Uterus (tissue), 4 donors: ENCODE measurements at places on chromosomes 6 and 20. TPM values are rescaled to one million over a fixed set of nuclear protein-coding genes. Genes with fewer than 3 reads are reported as not detected.

DNA sequence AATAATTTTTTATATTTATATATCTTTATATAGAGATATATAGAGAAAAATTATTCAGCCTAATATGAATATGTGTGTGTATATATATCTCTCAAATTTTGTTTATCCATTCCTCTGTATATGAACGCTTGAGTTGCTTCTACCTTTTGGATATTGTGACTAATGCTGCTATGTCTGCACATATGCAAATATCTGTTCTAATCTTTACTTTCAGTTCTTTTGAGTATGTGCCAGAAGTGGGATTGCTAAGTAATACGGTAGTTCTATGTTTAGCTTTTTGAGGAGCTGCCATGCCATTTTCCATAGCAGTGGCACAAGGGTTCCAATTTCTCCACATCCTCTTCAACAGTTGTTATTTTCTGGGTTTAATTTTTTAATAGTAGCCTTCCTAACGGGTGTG lies 72.8 kb upstream of the CEP85L start:
- DNase-seq = no peak

DNA sequence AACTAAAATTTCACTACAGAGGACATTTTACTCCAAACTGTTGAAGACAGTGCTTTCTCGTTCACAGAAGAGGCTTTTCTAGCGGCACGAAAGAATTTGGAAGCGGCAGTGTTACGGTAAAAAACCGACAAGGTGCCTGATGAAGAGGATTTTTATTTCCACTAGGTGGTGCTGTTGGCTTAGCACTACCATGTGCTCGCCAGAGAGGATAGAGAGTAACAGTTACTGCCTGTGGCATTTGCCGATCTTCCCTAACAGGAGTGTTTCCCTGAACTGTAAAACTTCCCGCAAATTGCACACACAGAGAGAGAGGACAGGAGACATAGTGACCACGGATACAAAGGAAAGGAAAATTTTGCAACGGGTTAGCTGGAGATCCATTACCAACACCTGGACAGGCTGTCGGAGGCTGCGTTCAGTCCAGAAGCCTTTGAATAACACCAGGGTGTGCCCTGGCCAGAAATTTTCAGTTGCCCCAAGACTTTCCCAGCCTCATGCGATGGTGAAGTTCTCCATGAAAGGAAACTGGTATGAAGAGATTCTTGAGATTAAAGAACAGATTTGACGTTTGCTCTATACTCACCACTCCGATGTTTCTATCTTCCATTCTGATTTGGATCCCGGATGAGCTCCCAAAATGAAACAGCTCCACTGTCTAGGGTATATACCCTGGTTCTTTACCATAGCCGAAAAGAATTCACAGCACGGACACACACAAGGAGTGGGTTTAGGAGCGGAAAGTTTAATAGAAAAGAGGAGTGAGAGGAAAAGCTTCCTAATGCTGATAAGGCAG lies 48.1 kb downstream of the HLA-DPB1 start:
- DNase-seq = no peak

DNA sequence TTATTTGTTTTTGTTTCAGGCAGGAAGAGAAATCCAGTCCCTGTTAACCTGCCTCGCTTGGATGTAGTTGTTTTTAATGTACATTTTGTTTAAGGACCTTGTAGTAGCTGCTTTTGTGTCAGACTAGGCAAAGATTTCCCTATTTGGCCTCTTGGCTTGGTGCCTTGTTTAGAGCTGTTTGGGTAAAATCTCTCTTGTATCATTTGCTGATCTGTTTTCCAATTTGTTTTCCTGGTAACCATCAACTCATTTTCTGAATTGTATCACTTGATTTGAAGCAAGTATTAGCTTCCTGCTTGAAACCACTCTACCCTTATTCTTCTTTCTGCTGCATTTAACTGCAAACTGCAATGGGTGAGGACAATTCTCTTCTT lies 160.7 kb downstream of the ZFAND3 start:
- DNase-seq = no peak

DNA sequence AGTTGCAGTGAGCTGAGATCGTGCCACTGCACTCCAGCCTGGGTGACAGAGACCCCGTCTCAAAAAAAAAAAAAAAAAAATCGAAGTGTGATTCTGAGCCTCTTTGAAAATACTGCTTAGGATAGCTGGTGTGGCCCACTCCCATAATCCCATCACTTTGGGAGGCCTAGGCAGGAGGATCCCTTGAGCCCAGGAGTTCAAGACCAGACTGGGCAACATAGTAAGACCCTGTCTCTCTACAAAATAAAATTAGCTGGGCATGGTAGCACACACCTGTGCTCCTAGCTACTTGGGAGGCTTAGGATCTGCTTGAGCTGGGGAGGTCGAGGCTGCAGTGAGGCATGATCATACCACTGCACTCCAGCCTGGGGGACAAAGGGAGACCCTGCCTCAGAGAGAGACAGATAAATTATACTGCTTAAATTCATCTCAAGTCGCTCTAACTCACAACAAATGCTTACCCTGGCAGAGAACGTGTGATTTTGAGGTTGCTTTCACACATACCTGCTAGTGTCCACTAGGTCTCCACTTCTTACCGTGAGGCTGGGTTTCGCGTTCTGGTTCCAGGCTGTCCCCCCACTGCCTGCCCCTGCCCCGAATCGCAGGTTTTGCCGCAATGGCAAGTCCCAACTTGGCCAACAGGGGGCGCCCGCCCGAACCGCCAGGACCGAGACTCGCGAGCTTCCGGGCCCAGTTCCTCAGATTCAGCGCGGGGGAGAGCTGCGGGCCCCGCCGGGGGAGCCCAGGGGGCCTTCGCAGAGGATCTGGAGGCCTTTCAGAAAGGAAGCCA lies 12.3 kb upstream of the TMC2 start:
- peak; percentile 90 for DNase-seq

DNA sequence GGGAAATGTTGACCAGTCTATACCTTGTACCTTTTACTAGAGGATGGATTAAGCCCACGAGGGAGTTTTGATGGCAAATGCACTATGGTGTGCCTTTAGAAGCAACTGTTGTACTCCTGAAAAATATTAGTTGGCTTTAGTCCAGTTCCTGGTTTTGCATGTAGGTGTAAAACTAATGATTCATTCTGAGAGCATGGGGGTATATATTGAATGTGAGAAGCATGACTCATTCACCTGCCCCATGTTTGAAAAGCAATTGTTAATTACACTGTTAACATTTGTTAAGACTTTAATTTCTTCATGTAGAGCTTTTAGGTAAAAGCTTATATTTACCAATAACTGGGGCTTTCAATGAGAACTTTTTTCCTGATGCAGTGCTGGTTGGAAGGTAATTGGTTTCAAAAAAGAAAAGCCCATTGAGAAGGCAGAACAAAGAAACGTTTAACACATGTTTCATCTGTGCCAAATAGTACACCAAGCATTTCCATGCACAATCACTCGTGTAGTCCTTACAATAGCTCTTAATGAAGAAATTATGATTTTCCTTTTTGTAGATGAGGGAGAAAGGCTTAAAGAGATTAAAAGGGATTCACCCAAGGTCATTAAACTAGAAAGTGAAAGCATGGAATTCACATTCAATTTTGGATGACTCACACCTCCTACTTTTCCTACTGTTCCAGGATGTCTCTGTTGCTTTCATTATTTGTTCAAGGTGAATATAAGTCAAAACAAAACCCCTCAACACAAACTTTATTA lies 134.1 kb downstream of the CCDC170 start:
- no peak for DNase-seq

CLPSL2 gene
- total RNA-seq = not detected
